ENCODE measurements at places on chromosomes 16 and 17.

- DNase-seq, result no peak
Measured at GRCh38 chr16:374616-374926, 4.2 kb upstream of the MRPL28 start.

DNA sequence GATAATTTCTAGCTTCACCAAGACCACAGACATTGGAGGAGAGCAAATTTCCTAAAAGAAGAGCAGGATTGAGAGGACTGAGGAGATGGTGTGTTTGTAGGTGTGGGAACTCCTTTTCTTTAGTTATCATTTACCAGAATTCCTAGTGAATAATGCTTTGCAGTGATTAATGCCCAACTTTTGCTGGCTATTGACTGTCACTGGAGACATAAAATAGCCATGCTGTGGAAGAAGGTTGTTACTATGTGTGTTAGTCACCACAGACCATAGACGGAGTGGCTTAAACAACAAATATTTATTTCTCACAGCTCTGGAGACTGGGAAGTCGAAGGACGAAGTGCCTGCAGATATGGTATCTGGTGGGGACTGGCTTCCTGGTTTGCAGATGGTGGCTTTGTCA, 179.1 kb downstream of the SHISA9 start:
- no peak for DNase-seq

- peak; percentile 72 for DNase-seq
Measured at GRCh38 chr16:56643080-56643778, 4.8 kb downstream of the MT1A start.

DNA sequence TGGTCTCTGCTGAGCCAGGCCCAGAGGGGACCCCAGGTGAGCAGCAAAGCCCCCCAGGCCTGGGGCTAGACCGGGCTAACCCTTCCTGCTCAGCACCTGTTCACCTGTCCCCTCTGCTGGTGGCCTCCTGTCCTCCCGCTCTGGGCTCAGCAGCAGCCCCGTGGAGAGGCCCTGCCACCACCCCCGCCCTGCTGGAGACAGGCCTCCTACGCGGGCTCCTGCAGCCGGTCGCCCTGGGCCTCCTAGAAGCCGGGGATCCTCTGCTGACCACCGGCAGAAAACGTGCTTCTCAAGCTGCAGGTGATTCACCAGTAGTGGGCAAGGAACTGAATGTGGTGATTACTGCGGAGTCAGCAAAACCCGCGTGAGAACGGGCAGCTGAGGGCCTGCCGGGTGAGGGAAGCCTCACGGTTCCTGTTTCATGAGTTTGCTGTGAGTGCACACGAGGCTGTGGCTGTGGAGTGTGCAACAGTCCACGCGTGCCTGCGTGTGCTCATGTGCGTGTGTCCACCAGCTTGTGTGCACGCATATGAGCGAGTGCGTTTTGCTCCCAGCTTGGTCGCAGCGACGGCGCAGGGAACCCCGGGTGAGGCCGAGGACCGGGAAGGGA, 792 bp downstream of the SECTM1 start:
- DNase-seq, result peak; percentile 39

DNA sequence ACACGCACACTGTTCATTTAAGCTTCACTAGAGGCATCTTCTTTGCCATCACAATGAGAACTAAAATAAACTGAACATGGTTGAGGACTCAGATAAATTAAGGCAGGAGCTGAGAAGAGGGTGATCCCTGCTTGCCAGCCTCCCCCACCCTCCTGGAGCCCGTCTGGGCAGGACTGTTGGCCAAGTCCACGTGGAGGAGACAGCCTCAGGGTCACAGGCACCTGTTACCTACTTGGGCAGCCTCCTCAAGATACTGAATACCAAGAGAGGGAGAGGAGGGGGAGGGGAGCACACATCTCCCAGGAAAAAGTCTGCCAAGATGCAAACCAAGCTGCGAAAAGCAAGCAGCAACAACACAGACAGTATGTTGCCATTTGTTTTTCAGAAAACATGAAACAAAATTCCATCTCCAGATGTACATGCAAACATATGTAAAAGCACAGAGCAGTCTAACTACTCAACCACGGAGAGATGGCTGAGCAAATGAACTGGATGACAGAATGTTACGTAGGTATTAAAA, 67.4 kb downstream of the SLC39A11 start:
- DNase-seq, result no peak

DNA sequence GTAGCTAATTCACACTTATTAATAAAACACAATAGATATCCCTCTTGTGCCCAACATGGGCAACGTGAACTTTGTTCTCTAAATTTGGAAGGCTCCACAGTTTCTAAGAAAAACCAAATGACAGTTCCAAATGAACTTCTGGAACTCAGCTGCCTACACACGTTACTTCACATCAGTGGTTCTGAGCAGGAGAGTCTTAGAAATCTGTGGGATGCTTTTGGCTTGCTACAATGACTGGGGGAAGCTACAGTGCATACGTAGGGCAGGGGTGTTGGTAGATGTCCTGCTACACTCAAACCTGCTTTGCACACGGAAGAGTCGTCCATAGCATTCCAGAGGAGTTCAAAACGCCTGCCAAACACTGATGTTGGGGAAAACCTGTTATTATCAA, 8.0 kb downstream of the TXNDC11 start:
- DNase-seq, result no peak

- DNase-seq, result peak; percentile 53
Measured at GRCh38 chr17:2837147-2837561, 40.9 kb downstream of the RAP1GAP2 start.

GRCh38 chr16:27677263-27677662, 127.3 kb downstream of the KATNIP start:
- no peak for DNase-seq

DNA sequence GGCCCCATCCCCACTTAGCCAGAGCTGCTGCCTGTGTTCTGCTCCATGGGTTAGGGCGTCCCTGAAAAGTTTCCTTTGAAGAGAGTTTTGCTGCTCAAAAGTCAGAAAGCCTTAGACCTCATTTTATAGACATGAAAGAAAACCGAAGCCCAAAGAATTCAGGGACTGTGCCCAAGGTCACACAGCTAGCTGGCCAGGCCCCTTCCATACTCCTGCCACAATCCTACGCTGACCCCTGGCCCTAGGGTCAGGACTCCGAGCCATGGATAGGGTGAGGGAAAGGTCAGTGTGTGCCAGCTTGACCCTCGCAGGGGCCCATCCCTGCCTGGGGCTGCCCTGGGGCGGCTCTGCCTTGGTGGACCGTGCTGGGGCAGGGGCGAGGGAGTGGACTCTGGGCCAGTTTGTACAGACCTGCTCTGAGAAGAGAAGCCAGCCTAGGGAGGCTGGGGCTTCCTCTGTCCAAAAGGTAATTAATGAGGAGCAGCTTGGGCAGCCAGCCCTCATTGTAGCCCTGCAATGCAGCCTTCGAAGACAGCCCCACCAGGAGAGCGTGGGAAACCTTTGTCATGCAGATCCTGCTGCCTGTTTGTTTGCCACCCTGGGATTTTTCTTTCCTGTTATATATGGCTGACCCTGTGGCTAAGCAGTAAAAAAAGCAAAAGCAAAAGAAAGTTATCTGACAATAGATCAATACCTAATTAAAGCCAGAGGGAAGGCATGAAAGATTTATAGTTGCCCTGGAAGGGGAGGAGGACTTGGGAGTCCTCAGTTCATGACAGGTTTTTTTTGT, 37.4 kb downstream of the RHBDL3 start:
- no peak for DNase-seq

DNA sequence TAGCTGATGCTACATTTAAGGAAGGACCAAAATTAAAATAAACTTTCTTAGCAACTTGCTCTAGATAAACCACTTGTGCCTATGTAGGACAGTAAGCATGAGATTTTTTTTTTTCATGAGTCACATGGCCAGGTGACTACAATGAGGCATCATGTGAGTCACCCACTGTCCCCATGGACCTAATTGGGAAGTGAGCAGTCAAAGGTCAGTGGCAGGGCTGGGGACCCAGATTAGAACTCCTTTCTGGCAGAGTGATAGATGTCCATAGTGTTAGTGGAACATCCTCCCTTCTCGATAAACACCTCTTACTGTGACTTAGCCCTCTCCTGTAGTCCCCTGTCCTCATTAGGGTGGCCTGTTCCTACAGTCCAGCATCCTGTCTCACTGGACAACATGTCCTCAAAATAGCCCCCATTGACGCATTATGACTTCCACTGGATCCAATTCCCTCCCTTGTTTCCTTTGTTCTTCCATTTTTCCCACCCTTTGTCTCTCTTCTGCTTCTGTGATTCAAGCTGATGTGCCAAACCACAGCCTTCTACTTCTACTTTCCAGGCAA, 12.4 kb downstream of the ITGB3 start:
- DNase-seq, result no peak

DNA sequence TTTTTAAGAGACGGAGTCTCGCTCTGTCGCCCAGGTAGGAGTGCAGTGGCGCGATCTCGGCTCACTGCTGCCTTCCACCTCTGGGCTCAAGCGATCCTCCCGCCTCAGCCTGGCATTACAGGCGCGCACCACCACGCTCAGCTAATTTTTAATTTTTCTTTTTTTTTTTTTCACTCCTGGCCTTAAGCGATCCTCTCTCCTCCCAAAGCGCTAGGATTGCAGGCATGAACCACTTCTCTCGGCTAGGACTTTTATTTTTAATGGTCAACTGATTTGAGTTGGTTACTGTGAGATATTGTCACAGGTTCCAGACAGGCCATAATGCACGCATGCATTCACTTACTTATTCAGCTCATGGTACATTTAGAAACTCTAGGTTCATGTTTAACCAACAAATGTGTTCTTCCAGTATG, 888 bp downstream of the PIGW start:
- no peak for DNase-seq
